Stimulated activated CD8-positive, alpha-beta memory T cell treated with anti-CD3 and anti-CD28 coated beads, Interleukin-4, amount 100 ng/mL, for 1 hour (primary cell): ENCODE measurements at places on chromosomes 1 and 21.

GRCh38 chr1:232511172-232511571 is 118.8 kb downstream of the SIPA1L2 start:
- DNase-seq = no peak

DNA sequence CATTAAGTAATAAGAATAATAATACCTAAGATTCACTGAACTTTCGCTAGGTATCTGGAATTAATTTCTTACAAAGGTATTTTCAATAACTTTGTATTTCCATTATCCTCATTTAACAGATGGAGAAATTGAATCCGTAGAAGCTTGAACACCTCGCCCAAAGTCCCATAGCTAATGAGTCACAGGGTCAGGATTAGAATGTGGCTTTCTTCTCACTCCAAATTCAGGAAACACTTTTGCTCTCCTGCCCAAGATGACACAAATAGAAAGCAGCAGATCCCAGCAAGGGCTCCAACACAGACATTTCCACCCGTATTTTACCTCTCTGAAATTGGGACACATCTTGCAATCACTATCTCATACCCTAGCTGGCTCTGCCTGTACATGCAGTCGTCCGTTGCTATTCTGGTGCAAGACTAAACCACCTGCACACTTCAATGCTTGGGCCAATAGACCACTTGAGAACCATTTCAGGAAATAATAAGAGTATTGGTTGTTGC is 125.9 kb upstream of the GREM2 start:
- no peak for DNase-seq

GRCh38 chr1:196302981-196303380 is 305.3 kb downstream of the KCNT2 start:
- DNase-seq = no peak

DNA sequence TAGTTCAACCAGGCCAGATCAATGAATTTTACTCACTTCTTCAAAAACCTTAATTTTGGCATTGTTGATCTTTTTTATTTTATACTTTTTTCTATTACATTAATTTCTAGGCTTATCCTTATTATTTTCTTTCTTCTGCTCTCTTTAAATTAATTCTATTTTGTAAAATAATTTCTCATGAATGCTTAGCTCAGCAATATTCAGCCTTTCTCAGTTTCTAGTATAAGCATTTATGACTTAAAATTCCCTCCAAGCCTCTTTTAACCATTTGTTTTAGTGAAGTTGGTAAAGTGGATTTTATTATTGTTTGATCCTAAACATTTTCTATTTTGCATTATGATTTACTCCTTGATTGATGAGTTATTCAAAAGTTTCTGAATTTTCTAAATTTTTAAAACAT is 20.6 kb upstream of the SAMD13 start:
- DNase-seq = no peak

GRCh38 chr1:158781104-158781503 is at the start of gene OR6N2:
Gene OR6N2, minus strand, starts transcription at chr1:158781204. Its CDS starts 3,569 bp downstream, at chr1:158777635.
- DNase-seq = no peak

DNA sequence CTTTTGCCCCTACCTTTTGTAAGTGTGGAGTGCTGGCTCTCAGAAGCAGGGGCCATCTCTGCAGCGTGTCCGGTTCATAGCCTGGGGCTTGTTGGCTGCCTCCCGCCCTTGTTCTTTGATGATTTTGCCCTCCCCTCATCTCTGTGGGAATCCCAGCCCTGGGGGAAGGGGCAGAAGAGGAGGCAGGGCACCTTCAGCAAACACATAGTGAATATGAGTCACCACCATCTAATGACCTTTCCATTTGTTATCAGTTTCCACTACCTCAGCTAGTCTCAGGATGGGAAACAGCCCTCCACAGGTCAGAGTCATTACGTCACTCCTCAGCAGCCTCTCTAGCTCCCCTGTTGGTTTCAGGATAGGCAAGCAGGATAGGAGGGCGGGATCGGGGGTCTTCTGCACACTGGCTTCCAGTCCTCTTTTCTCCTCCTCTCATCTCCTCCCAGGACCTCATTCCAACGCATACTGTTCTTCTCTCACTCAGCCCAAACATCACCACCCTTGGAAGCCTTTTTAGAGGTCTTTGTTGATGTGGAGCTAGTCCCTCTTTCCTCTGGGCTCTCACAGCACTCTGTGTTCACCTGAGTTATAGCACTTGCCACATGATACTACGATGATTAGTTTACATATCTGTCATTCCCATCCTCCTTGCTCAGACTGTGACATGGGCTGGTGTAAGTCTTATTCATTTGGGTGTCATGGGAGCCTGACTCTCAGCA is 15.8 kb downstream of the GADD45A start:
- DNase-seq = no peak

- DNase-seq = no peak
Measured at GRCh38 chr1:235246022-235246948, 81.7 kb downstream of the ARID4B start.

DNA sequence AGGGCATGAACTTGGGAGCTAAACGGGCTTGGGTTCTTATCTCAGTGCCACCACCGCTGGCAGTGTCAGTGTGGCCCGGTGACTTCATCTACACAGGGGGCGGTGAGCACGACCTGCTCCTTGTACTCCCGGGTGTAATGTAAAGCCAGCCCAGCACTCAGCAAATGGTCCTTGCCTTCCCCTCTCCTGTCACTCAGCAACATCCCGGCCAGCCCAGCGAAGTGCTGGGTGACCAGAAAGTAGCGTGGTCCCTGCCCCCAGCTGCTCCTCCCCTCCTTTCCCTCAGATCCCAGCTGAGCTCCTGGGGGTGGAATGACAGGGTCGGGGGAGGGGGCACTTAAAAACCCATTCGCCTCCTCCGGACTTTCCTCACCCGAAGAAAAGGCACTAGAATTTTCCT is 7.2 kb downstream of the KCNN3 start:
- no peak for DNase-seq

DNA sequence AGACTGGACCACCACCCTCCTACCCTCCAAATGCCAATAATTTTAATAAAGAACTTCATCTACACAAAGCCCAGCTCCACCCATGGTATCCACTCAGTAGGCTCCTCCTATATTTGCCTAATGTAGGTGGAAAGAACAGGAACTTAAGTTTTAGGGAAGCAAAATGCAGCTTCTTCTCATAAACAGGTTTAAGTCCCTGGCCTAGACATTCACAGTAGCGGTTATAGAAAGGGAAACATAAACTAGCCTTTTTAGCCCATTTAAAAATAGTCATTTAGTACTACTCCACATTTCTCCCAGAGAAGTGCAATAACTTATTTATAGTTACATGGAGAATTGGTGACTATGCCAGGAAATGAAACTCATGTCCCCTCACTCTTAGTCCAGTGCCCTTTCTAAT is 56.6 kb upstream of the CPLANE2 start:
- DNase-seq = no peak

DNA sequence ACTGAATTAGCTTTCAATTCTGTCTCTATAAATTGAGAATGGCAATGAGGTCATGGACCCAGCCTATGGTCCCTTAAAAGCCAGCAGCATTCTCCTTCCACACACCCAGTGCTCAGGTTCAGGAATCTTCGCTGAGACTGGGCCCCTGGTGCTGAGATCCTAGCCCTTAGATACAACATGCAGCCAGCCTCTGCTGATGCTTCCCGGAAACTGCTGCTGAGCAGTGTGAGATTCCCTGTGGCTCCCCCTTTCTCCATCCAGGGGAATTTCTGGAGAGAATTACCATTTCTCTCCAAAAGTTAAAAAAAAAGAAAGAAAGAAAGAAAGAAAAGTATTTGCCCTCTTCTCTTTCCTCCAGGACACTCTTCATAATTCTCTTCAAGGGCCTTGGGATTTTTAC is 31.7 kb upstream of the RALGPS2 start:
- DNase-seq = no peak

- DNase-seq = no peak
Measured at GRCh38 chr1:9200441-9200840, 34.1 kb upstream of the H6PD start.

DNA sequence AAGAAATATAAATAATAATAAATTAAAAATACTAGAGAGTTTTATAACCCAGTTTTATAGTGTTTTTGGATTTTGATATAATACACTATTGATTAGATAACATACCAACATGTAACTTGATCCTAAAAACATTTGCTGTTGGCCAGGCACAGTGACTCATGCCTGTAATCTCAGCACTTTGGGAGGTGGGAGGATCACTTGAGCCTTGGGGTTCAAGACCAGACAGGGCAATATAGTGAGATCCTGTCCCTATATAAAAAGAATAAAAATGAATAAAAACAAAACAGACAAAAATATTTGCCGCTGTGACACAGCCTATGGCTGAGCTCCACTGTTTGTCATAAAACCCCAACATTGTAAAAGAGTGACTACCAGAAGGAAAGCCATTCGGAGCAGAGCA is 26.1 kb downstream of the VPS13D start:
- no peak for DNase-seq

DNA sequence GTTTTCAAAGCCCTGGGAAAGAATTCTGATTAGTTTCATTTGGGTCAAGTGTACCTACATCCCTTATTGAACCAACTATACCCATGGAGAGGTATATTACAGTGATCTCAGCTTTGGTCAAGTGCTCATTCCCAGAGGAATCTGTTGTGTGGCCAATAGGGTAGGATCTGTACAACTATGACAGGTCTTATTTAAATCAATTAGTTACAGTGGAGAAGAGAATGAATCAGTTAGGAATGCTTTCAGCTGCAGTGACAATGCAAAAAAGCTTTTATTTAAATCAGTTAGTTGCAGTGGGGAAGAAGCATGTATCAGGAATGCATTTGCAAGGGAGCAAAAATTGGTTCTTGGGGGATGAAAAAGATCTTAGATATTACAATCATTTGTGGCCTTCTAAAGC is 119.0 kb downstream of the FGGY start:
- no peak for DNase-seq

- no peak for DNase-seq
Measured at GRCh38 chr21:25732091-25732760, 2.5 kb downstream of the ATP5PF start.

DNA sequence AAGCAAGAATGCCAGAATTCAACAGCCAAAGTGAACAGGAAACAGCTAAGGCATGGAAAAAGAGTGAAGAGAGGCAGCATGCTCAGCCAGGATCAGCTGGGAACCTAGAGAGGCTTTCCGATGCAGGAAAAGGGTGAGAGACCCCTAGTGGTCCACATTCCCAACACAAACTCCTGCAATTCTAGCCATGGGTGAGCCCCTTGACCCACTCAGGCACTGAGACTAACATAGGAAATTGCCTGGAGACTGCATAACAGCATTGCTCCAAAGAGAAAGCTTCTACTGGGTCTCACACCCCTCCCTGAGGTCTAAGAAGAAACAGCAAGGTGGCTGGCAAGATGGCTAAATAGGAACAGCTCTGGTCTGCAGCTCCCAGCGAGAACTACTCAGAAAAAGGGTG is 123.2 kb downstream of the LHX8 start:
- no peak for DNase-seq

GRCh38 chr1:158078569-158079080 is 85.2 kb downstream of the KIRREL1 start:
- DNase-seq = no peak

GRCh38 chr1:84742653-84743052 is 52.4 kb upstream of the SSX2IP start:
- no peak for DNase-seq

DNA sequence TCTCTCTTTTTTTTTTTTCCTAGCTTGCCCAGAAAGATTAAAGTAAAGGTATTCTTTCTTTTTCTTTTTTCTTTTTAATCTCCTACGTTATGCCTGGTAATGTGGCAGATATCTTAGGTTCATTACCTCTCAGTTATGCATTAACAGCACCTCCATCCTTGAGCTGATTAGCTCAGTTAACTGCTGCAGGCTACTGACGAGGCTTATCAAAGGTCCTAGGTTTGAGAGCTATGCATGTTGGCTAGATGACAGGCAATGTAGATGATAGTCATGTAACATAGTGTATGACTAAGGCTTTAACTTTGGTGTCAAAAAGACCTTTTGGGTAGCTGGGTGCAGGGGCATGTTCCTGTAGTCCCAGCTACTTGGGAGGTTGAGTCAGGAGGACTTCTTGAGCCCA is 53.7 kb upstream of the CACYBP start:
- no peak for DNase-seq

- no peak for DNase-seq
Measured at GRCh38 chr1:228081578-228082213, 812 bp upstream of the ARF1 start.

- DNase-seq = no peak
Measured at GRCh38 chr1:99623554-99623953, 22.4 kb upstream of the PALMD start.

DNA sequence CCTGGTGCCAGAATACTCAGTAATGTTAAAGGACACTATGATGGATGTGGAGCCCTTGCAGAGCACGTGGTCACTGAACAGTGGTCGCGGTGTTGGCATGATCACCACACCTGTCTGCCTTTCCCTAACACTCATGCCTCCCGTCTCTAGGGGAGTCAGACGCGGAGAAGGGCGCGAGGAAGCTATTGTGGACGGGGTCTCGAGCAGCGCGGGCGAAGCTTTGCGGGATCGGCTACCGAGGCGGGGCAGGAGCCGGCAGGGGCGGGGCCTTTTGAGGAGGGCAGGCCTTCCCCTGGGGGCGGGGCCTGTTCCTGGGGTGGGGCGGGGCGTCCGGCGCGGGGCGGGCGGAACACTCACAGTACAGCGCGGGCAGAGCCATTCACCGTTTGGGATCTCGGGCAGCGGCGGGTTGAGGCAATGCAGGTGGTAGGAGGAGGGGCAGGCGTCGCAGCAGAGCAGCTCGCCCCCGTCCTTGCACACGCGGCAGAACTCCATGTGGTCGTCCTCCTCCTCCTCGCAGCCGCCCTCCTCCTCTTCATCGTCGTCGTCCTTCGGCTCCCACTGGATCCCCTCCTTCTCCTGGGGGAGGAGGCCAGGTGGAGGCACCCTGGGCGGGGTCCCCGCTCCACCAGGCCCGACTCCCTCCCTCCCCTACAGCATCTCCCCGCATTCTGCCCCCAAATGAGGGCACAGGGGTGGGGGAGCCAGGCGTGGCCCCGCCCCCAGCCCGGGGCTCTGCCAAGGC is 31.5 kb downstream of the CHD5 start:
- DNase-seq = peak; percentile 44

GRCh38 chr1:156407344-156407743 is 38.3 kb downstream of the RHBG start:
- DNase-seq = no peak

GRCh38 chr1:21439345-21439720 is 604 bp upstream of the NBPF3 start:
- no peak for DNase-seq

GRCh38 chr1:27331922-27332321 is 9.9 kb upstream of the SYTL1 start:
- no peak for DNase-seq

DNA sequence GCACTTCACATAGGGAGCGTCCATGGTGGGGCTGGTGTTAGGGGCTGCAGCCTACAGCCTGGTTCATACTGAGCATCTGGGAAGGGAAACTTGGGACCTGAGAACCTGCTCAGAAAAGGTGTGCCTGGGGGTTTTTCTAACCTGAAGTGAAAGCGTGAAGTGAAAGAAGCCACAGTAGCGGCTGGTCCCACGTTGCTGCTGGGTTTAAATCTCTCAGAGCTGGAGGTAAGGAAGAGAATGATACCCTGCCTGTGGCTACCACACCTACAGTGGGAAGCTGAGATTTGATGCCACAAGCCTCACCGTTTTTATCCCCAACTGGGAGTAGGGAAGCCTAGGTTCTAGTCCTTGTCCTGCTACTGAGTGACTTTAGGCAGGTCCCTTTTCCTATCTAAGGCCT is 21.0 kb upstream of the FUCA1 start:
- DNase-seq = no peak

GRCh38 chr1:233907151-233907550 is 2.7 kb downstream of the SLC35F3 start:
- no peak for DNase-seq

- DNase-seq = no peak
Measured at GRCh38 chr1:12464045-12464461, 154.0 kb downstream of the DHRS3 start.
